Osteoblast (primary cell): ENCODE measurements at places on chromosomes 16 and 17.

- no peak for DNase-seq
These were observed 5.1 kb upstream of the KRT16 start for GRCh38 chr17:41617698-41618097.

DNA sequence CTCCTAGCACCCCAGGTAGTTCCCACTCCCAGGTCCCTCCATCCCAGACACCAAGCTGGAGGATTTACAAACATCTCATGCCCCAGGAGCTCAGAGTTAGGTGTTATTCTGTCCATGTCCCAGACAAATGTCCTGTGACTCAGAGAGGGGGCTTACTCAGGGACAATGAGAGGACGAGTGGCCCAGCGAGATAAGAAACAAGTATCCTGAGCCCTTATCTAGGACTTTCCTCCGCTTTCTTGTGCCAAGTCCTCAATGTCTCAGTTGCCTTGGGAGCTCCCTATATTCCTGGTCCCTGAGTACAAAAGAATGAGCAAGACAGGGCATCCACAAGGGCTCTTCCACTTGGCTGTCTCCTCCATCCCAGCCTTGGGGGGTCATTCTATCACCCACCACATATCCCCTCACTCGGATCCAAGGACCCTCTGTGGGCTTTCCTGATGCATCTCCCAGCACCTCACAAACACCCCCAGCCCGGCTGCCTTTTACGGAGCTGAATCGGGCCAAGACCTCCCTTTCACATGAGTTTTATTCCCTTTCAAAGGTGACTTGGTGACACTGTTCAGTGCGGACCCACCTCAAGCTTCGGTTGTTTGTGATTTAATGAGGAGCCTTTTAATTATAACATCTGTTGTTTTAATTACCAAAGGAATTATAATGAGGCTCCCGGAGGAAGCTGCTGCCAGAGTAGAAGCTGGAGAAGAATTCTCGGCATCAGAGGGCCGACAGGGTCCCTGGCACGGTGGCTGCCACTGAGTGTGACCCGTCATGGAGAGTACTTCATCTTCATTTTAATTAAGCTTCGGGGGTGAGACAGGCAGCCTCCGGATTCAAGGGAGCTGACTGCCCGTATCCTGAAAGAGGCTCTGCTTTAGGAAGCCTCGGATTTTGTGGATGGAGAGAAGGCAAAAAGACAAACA, 121.5 kb downstream of the WSCD1 start:
- DNase-seq, result no peak

- DNase-seq, result peak; percentile 96
These were observed 6.4 kb upstream of the SLC38A10 start for GRCh38 chr17:81301195-81302144.

- DNase-seq, result no peak
These were observed 120.4 kb downstream of the HIC1 start for GRCh38 chr17:2175294-2175628.

- DNase-seq, result no peak
These were observed 40.1 kb downstream of the CPNE2 start for GRCh38 chr16:57132470-57132869.

DNA sequence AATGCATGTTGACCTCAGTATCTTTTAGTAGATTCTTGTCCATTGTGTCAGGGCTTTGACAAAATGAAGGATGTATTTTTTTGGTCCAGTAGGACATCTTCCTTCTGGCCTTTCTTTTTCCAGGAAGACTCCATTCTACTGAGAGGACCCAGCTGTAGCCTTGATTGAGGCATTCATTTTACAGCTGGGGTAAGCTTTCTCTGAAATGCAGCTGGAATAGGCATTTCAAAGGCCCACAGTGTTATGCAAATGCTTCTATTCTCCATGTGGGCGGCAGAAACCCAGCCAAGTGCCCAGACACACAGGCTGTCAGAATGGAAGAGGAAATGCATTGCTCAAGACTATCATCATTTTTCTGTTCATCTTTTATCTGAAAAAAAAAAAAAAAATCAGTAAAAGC, 629.0 kb upstream of the CDH8 start:
- DNase-seq, result no peak

DNA sequence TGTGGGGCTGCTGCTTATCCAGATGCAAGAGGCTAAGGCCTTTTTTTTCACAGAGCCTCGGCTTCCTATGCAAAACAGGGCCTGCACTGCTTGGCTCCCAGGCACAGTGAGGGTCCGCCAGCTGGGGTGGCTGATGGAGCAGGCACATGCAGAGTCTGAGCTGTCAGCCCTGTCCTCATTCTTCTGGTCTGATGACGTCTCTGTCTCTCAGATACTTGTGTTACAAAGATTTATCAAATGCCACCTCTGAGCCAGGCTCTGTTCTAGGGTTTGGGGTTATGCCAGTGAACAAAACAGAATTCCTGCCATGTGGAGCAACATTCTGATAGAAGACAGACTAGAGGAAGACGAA, 4.8 kb downstream of the RNF40 start:
- DNase-seq, result peak; percentile 32

GRCh38 chr17:62856594-62856993, 48.5 kb upstream of the MARCHF10 start:
- no peak for DNase-seq

GRCh38 chr16:73616166-73616753, 568.3 kb upstream of the ZFHX3 start:
- DNase-seq, result no peak

GRCh38 chr17:63295288-63295687, 150.8 kb downstream of the CYB561 start:
- DNase-seq, result peak; percentile 32

DNA sequence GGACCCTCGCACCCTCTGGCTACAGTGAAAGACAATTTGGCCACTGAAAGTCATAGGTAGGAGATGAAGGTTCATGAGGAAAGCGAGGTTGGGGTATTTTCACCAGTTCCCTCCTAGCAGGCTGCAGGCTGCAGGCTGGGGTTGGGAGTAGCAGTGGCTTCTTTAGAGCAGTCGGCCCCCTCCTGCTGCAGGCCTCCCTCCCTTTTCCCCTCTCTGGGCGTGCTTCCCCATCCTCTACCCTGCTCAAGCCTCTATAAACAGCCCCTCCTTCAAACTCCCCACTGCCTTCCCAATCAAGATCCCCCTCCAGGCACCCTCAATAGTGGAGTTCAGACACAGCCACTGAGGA, 41.8 kb downstream of the GAS7 start:
- no peak for DNase-seq

DNA sequence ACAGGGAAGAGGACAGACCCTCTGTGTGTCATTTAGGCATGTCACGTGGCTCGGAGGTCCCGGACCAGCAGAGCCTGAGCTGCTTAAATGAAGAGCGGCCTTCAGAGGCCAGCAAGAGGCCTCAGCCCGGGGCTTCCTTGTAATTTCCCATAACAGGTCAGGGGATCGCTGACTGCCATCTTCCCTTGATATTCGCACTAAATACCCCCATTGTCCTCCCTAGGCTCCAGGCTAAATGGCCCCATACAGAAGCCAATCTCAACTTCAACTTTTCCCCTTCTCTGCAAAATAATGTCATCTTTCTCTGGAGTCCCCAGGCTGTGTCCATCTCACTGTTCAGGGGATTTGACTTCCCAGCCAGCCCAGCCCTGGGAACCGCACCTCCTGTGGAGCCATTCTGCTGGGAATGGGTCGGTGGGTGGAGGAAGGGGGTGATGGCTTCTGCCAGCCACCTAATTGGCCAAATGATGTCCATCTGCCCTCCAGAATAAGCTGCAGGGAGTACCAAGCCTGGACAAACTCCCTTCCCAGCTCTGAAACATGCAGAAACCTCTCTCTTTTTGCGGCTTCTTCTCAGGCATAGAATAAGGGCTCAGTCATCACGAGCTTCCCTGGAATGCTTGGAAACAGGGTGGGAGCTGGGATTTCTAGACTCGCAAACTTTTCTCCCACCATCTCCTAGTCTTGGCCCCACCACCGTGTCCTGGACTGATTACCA, 129.9 kb downstream of the SDK2 start:
- DNase-seq, result no peak

- DNase-seq, result no peak
These were observed 15.9 kb downstream of the IRX3 start for GRCh38 chr16:54270711-54271110.

DNA sequence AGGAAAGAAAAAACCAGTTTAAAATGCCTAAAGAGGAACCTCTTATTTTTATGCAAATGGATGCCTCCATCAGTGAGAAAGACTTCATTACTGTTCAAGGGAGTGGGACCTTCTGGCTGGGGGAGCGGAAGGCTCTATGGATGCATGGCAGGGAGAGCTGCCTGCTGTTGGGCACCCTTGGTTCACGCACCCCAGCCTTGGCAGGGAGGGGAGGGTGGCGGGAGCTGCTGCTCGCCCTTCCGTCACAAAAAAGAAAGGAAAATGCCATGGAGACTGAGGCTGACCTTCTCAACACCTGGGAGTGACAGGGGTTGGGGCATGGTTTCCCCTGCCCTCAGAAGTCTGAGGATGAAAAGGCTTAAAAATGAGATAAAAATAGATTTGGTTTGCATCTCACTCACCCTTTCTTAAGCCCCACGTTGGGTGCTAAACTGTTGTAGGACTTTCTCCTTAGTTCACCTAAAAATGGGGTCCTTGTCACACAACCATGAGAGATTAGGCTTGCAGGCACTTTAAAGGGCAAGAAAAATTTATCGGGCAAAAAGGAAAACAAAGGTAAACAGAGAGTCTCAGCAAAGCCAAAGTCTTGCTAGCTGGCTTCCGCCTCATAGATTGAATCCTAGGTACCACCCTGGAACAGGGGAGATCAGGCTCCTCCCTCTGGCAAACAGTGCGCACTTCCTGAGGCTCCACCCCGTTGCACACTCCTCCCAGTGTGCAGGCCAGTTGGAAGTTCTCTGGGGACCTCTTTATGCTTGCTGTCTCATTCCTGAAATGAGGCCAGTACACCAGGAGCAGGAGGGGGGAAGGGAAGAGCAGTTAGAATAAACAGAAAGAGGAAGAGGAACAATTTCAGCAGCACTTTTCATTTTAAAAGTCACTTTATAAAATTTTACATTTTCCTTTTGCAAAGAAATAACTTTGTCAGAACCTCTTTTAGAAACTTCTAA, 31.6 kb downstream of the PHKB start:
- DNase-seq, result peak; percentile 19

GRCh38 chr16:88534638-88535190, 35.5 kb upstream of the ZC3H18 start:
- peak; percentile 98 for DNase-seq

DNA sequence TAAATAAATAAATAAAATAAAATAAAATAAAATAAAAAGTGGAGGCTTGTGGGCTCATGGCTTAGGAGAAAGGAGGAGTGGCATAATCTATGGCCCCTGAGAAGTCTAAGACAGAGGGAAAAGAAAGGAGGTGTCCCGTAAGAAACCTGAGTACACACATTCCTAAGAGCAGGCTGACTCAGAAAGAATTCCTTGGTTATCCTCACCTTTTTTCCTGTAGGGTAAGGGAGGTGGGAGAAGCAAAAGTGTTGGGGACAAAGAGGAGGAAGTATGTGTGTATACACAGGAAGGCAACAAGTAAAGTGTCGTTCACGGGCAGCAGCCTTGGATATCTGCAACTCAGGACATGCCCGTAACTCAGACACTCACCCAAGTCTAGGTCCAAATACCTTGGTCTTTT, 29.3 kb downstream of the MARF1 start:
- DNase-seq, result no peak

DNA sequence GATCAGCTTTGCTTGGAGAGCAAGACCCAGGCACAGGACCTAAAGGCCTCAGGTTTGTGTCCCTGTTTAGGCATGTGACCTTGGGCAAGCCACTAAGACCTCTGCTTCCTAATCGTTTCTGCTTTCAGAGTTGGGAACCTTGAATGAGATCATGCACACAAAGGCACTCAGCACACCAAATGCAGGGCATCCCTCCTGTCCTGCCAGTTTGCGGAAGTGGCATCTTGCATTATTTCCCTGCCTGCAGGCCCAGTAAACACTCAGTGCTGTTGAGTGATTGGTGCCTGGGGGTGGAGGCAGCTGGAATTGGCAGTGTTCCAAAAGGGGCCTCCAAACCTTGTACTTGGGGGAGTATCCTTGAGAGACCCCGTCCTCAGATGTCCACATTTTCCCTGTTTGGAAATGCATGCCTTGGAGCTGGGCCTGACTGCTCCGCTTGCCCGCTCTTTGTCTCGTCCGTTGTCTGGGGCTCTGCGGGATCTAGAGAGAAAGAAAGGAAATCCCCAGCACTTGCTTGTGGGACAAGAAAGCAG, 28.7 kb downstream of the MRM1 start:
- DNase-seq, result peak; percentile 26

- peak; percentile 99 for DNase-seq
These were observed at the start of gene DHRS11 for GRCh38 chr17:36591434-36592315. Gene DHRS11, plus strand, starts transcription at chr17:36591879. Its CDS starts 131 bp downstream, at chr17:36592010.

DNA sequence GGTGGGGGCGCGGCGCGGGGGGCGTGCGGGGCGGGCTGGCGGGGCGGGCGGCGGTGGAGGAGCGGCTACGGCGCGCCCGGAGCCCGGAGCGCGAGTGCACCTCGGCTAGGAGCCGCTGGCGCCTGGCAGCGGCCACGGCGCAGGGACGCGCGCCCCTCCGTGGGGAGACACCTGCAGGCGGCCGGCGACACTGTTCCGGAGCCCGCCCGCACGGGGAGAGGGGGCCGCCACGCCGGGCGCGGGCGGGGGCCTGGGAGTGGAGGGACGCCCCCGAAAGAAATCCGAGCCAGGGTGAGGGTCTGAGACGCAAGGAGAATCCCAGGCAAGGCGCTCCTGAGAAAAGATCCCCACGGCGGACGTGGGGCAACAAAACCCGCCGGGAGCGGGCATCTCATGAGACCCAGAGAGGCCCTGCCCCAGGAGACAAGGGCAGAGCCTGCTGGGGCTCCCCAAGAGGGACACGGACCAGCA, at the start of gene GSG1L:
Gene GSG1L (minus strand): TSS at position 124 of the 471 bp plus-strand sequence. CDS start 290 bp downstream, outside the sequence.
- DNase-seq, result peak; percentile 81
